Amygdala (tissue), 56 donors: ENCODE measurements at places on chromosomes 3 and 15.

DNA sequence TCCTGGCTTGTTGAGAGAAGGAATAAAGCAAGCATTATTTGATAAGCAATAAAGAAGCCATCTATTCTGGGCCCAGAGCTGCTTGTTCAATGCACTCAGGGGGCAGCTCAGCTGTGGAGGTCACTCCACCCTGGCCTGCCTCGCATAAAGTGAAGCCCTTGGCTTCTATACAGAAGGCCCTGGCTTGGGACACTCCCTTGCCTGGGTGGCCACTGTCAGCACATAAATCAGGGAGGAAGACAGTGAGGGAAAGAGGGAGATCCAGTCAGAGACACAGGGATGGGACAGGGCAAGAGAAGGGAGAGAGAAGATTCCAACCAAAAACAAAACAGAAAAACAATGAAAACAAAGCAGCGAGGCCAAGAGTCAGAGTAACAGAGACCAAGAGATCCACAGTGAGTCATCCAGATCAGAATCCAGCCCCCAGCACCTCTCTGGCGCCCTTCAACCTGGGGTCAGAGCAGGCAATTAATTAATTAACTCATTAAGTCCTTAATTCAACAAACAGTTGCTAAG, 11.8 kb downstream of the INSYN1 start:
- DNase-seq: no peak

DNA sequence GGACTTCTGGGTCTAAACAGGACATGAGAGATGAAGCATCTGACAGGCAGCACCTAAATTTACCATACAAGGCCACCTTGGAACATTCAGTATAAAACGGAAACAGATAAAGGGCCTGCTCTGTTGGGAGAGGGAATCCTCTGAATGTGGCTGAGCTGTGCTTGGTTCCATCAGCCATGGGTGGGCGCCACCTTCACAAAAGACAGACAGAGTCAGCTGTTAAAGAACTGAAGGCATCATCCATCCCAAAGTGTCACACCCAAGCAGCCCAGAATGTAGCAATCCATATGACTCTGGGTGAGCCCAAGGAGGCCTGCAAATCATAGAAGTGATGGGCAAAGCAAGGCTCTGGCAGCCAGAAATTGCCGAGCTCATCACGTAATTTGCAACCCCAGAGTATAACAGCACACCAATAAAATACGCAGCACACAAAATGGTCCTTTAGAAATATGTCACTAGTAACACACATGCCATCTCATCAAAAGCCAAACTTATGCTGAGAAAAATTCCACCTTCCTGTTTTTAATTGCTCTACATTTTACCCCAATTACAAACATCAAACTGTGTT, 24.8 kb upstream of the RBP1 start:
- DNase-seq: no peak

GRCh38 chr3:3177861-3178497, 1.5 kb downstream of the CRBN start:
- DNase-seq: no peak

DNA sequence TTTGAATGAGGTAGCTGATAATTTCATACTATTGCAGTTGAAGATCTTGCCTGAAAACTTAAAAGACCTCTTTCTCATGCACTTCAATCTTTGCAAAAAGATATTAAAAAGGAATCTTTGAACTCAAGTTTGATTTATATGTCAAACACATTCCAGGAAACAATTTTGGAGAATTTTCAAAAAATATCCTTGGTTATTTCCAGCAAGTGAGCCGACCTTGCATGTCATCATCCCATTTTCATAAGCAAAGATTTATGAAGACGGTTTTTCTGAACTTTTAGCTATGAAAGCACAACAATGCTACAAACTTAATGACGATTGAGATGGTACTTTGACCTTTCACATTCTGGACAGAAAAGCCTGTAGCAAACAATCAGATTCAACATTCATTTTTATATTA, 95.6 kb downstream of the RFX7 start:
- DNase-seq: no peak

DNA sequence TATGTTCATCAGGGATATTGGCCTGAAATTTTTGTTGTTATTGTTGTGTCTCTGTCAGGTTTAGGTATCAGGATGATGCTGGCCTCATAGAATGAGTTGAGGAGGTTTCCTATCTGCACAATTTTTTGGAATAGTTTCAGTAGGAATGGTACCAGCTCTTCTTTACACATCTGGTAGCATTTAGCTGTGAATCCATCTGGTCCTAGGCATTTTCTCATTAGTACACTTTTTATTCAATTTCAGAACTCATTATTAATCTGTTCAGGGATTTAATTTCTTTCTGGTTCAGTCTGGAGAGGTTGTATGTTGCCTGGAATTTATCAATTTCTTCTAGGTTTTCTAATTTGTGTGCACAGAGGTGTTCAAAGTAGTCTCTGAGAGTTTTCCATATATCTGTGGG, 57.0 kb downstream of the STRIT1 start:
- DNase-seq: no peak

DNA sequence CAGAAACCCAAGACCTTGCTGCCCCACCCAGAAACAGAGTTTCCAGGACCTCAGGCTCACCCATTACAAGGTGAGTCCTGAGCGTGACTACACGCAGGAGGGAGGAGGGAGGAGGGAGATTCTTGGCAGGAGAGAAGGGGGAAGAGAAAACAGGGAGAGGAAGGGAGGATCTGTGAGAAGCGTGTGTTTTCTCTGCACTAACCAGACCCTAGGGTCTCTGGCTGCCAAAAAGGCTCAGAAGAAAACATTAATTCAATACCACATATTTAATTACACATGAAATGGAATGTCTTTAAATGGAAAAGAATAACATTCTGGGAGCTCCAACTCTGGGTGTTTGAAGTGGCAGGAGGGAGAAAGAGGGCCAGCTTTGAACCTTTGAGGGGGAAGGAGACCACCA, 309.0 kb downstream of the NTRK3 start:
- DNase-seq: no peak

- DNase-seq: no peak
Measured at GRCh38 chr3:88105325-88105724, 44.4 kb upstream of the C3orf38 start.

DNA sequence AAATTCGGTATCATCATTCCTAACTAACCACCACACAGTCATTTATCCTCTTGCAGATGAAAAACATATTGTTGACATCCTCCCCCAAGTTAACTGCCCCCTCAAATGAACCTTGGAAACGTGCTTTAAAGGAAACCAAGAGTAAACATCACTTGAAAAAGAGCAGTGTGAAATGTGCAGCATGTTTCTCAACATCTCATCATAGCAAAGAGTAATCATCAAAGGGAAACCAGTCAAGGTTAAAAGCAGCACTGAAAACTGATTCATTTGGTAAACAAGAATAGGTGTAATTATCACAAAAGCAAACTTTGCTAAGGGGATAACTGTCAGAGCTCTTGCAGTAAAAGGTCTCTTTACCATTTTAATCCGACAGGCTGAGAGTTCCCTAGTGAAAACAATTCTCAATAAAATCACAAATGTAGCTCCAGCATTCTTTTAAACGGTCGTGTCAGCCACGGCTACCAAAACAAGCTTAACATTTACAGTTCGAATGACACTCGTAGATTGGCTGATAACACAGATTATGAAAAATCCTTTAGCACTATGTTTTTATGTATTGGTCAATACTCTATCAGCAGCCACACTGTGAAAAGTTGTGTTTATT, 461.0 kb downstream of the GBE1 start:
- DNase-seq: no peak

DNA sequence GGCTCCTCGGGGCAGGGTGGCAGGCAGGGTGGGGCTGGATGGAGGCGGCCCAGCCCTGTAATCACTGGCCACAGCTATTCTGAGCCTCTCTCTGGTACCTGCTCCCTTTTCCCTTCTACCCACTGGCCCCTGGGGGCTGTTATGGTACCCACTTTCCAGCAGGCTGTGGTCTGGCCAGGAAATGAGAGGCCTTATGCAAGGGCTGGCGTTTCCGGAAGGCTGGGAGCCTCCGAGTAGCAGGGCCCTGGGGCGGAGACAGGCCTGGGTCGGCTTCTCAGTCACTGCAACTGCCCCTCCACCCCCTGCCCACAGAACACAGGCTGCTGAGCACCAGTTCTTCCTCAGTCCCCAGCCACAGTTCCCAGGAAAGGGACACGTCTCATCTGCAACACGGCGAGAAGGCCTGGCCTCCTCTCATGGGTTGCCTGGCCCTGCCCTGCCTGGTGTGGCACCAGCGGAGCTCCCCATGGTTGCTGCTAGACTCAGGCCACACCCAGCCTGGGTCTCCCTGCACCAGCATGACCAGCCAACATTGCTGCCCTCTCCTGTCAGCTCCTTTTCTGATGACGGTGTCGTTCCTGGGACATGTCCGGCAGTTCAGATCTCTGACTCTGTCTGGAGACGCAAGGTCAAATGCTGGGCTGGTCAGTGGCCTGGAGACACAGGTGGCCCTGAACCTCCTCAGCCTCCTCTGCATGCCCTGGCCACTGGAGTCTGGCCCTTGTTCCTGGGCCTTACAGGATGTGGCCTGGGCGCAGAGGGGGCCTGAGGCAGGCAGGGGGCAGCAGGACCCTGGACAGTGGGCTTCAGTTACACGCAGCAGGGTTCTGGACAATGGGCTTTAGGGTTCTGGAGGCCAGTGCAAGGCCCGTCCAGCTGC, 6.5 kb downstream of the CHST13 start:
- no peak for DNase-seq

DNA sequence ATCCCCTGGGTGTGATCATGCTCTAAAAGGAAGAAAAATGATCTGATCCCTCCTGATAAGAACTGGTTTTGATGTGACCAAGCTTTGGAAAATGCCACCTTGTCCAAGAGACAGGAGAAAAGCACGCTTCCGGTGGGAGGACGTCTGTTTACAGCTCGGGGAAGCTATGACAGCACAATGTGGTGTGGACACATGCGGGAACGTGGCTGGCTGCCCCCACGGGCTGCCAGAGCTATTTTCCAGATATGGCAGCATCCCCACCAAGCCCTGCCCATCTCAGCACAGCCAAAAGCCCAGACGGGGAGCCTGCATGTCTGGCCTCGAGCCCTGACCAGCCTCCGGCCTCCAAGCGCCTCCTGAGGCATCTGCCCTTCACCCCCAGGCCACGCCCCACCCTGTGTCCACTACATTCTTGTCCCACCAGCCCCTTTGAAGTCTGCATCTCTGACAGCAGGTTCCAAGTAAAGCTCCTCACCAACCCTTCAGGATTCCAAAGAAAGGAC, 63.2 kb upstream of the HRH1 start:
- DNase-seq: no peak

DNA sequence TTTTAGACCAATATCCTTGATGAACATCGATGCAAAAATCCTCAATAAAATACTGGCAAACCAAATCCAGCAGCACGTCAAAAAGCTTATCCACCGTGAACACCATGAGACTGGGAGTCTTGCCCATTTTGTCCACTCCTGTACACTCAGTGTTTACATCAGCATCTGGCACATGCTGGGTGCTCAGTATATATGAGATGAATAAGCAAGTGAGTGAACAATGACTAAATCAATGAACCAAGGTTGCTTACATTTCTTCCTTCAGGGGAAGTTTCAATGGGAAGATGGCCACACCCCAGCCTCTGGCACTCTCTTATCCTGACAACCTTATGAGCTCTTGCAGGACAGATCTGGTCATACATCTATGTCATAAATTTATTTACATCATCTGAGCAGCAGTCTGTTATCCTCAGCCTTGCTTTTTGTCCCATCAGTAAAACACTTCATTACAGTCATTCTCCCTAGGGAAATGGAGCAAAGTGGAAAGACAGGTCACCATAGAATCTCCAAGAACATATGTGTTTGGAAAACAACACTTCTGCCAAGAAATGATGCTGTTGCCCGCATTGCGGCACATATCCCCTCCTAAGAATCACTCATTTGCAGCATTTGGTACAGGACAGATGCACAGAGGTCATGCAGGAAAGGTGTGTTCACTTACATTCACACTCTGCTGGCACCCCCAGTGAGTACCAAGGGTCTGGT, 171.8 kb upstream of the EIF1B start:
- DNase-seq: no peak

- no peak for DNase-seq
Measured at GRCh38 chr3:116808725-116809124, 99.1 kb downstream of the TUSC7 start.

DNA sequence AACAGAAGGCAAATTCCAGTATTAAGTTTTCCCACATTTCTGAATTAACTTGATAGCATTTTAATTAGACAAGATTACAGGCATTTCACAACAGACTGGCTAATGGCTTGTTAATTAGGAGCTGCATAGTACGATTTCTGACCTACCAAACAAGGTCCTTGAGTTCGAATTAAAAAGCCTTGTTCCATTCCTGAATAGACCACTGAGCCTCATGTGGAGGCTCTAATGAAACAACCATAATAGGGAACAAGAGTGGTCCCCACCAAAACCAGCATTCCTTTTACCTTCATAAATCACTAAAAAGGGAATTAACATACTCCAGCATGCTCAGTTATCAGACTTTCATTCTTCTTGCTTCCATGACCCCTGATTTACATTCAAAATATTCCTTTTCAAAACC, 66.4 kb downstream of the PRTG start:
- no peak for DNase-seq

GRCh38 chr15:45185903-45186770, 1.6 kb downstream of the SHF start:
- no peak for DNase-seq

- no peak for DNase-seq
Measured at GRCh38 chr3:128426128-128426921, 40.4 kb downstream of the DNAJB8 start.

- no peak for DNase-seq
Measured at GRCh38 chr3:143831208-143831607, 17.1 kb downstream of the SLC9A9 start.

DNA sequence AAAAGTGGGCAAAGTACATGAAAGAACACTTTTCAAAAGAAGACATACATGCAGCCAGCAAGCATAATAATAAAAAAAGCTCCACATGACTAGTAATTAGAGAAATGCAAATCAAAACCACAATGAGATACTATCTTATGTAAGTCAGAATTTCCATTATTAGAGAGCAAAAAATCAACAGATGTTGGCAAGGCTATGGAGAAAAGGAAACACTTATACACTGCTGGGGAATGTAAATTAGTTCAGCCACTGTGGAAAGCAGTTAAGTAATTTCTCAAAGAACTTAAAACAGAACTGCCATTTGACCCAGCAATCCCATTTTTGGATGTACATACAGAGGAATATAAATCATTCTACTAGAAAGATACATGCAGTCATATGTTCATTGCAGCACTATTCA, 360.7 kb downstream of the NSUN3 start:
- DNase-seq: no peak

- DNase-seq: no peak
Measured at GRCh38 chr3:24137958-24138875, 193.1 kb downstream of the NR1D2 start.

GRCh38 chr15:81030301-81030750, 29.6 kb downstream of the TLNRD1 start:
- DNase-seq: no peak

DNA sequence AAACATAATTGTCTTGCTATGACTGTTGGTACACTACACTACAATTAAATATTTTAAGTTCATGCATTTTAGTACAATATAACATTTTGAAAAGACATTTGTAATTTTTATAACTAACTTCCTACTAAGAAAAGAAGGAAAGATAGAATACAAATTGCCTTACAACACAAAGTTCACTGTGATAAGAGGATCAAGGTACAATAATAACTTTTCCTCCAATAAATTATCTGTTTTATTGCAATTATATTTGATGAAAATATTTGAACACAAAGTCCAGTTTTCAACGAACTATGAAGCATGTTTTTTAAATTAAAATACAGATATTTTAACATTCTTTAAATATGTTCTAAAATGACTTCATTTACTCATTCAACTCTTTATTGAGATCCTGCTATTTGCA, 33.1 kb upstream of the SI start:
- DNase-seq: no peak
